ENCODE measurements at places on chromosomes 6 and 20. TPM values are rescaled to one million over a fixed set of nuclear protein-coding genes. Genes with fewer than 3 reads are reported as not detected.

DNA sequence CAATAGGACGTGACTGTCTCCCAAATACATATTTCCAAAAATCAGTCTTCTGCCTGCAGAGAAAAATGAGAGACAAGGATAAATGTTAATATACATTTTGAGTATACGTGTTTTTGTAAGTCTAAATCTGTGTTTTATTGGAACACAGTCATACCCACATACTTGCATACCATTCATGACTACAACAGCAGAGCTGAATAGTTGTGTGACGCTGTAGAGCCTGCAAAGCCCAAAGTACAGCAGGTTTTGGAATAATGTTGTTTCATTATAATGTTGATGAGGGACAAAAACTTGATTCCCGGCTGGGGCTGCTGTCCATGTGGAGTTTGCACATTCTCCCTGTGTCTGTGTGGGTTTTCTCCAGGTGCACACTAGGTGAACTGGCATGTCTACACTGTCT, 23.8 kb upstream of the FBXO9 start:
- no peak overlapping the region for H3K4me3 ChIP-seq
- peaks cover 29% of the 10 kb centered on the region for H3K4me1 ChIP-seq
- H3K27me3 ChIP-seq = no peaks in the 10 kb centered on the region
- DNase-seq = no peak

DNA sequence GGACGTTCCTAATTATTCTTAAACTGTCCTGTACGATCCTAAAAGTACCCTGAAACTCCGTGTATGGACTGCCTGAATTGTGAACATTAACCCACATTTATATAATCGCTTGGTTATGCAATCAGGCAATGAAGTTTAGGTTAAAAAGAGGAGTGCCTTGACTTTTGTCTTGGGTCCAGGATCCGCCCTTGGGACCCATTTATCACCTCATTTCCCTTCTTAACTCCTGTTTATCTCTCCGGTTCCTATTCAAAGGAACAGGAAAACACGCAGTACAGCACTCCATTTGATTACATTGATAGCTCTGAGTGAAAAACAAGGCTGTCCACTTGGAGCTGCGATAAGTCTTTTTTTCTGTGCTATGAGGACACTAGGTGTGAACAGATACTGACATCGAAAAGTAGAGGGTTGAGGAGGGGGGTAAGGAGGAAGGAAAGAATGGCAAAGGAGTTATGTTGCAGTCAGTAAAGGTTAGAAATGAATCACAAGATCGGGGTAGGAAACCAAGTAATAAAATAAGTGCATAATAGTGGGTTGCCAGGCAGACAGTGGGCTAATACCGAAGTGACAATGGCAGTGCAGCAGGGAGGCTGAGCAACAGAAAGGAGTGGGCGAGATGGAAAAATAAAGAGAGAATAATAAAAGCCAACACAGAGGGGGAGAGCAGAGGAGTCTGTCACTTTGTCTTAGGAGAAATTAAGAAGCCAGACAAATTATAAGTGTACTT, 15.9 kb upstream of the PCK1 start:
- H3K4me3 ChIP-seq = no peak overlapping the region
- no peaks in the 10 kb centered on the region for H3K27me3 ChIP-seq

DNA sequence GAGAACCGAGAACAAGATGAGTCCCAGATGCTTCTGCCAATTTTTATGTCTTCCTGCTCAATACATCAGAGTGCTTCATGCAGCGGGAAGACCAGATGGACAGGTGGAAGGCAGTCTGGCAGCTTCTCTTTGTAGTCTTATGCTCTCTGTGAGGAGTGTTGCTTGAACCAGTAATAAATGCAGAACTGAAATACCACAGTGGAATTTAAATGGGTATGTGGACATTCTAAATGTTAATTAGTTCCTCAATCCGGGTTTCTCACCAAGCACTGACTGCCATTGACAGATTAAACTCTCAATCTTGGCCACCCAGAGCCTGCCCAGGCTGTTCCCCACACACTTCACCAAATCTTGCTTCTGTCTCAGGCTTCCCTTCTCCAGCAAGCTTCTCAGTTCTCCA, 695.5 kb upstream of the CHD6 start:
- no peak overlapping the region for H3K27ac ChIP-seq
- no peak overlapping the region for H3K4me3 ChIP-seq
- H3K27me3 ChIP-seq = no peaks in the 10 kb centered on the region
- H3K4me1 ChIP-seq = no peaks in the 10 kb centered on the region
- no peaks in the 10 kb centered on the region for H3K36me3 ChIP-seq

GRCh38 chr20:61948586-61949362, 116.9 kb downstream of the TAF4 start:
- H3K4me1 ChIP-seq = no peaks in the 10 kb centered on the region
- H3K36me3 ChIP-seq = no peaks in the 10 kb centered on the region
- H3K4me3 ChIP-seq = no peak overlapping the region

- no peak for DNase-seq
- H3K4me1 ChIP-seq = peaks cover 34% of the 10 kb centered on the region
- no peaks in the 10 kb centered on the region for H3K27me3 ChIP-seq
- peak overlapping the region; percentile 47 for H3K27ac ChIP-seq
Observed at GRCh38 chr6:157305670-157306653, 17.4 kb downstream of the TMEM242 start.

DNA sequence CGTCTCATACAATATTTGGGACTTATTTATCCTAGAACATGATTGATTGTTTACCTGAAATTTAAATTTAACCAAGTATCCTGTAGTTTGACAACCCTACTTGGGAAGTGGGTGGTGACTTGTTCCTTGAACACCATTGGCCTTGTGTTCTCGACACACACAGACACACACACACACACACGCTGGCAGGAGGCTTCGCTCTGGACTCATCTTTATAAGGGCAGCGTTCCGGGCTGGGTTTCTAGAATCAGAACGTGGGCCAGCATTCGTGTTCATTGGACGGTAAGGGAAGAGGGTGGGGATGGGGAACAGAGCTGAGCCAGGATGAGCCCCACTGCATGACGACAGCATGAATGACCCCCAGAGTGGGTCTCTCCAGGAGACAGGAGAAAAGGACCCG, 16.2 kb upstream of the SSTR4 start:
- H3K27me3 ChIP-seq = no peaks in the 10 kb centered on the region
- no peak overlapping the region for H3K4me3 ChIP-seq
- DNase-seq = no peak
- H3K27ac ChIP-seq = no peak overlapping the region
- H3K36me3 ChIP-seq = no peaks in the 10 kb centered on the region

- DNase-seq = no peak
- no peaks in the 10 kb centered on the region for H3K27me3 ChIP-seq
- H3K36me3 ChIP-seq = no peaks in the 10 kb centered on the region
- no peaks in the 10 kb centered on the region for H3K4me1 ChIP-seq
- no peak overlapping the region for H3K4me3 ChIP-seq
Observed at GRCh38 chr6:128492386-128492785, 28.0 kb downstream of the PTPRK start.

- H3K36me3 ChIP-seq = no peaks in the 10 kb centered on the region
- peaks cover 35% of the 10 kb centered on the region for H3K4me1 ChIP-seq
- H3K27me3 ChIP-seq = no peaks in the 10 kb centered on the region
Observed at GRCh38 chr20:49699200-49699992, 14.3 kb downstream of the B4GALT5 start.

- no peak for DNase-seq
- no peaks in the 10 kb centered on the region for H3K27me3 ChIP-seq
- H3K4me3 ChIP-seq = no peak overlapping the region
- no peaks in the 10 kb centered on the region for H3K36me3 ChIP-seq
- no peaks in the 10 kb centered on the region for H3K4me1 ChIP-seq
- no peak overlapping the region for H3K27ac ChIP-seq
Observed at GRCh38 chr6:52146851-52147445, 39.2 kb upstream of the IL17A start.

DNA sequence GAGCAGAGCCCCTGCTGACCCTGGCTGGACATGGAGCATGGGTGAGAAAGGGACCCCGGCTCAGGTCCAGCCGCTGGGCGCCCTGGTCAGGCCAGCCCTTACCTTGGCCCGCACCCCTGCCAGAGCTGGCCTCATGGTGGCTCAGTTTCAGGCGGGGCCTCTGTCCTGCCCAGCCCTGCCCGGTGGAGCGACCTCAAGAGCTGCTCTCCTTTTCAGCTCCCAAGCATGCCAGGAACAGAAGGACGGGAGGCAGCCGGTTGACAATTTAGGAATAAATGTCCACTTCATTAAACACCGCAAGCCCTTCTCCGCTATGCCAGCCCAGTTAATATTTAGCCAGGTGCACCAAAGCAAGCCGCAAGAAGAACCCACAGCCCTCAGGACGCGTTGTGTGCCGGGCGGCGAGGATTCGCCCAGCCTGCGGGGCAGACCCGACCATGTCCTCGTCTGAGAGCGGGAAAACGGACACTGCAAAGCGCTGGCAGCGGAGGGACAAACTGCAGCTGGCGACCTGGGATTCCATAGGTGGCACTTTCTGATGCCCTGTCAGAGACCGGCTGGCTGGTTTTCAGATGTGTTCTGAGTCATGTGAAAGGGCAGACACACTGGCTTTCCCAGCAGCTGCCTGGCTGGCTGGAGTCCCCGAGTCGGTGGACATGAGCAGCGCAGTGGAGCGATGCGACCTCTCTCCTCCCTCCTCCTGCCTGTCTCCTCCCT, 221.9 kb downstream of the TTLL2 start:
- H3K4me3 ChIP-seq = no peak overlapping the region
- H3K27ac ChIP-seq = no peak overlapping the region
- DNase-seq = no peak
- no peaks in the 10 kb centered on the region for H3K27me3 ChIP-seq

DNA sequence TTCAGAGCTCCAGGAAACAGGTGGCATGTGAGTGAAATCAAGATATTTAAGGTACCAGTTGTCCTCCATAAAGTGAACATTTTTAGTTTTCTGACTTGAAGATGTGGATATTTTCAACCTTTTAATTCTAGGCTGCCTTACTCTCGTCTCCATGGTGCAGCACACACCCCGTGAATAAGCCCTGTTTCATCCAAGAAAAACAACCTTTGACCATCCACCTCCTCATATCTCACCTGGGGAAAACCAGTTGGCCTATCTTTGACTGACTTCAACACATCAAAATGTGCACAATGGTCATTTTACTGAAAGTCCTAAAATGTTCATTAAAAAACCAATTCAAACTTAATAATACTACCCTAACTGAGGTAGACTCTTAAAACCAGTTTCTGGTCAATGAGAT, 73.8 kb upstream of the CD2AP start:
- no peaks in the 10 kb centered on the region for H3K36me3 ChIP-seq
- no peak for DNase-seq
- no peak overlapping the region for H3K4me3 ChIP-seq
- no peaks in the 10 kb centered on the region for H3K27me3 ChIP-seq
- no peaks in the 10 kb centered on the region for H3K4me1 ChIP-seq
- no peak overlapping the region for H3K27ac ChIP-seq

DNA sequence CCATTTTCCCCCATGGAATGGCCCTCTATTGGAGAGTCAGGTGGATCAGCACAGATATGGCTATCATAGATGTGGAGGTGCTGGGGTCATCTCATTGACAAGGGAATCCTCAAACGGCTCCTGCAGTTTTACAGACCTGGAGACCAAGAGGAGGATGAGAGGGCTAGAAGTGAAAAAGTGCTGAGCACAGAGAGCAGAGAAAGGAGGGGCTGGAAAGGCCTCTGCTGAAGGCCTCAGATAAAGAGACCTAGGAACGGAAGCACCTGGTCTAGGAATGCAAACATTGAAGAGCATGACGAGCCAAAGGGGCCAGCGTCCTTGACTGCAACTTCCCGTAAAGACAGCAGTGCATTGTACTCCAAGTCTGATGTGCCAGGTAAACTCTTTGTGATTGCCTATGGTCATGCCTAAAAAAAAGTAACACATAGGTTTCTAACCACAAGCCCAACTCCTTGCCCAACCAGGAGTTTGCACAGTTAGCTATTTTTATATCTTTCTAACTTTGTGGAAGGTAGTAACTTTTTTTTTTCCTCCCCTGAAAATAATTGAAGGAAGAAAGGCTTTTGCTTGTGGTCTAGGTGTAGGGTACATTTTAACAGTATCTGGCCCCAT, 15.2 kb downstream of the RSPH4A start:
- H3K36me3 ChIP-seq = peaks cover 10% of the 10 kb centered on the region
- H3K4me1 ChIP-seq = no peaks in the 10 kb centered on the region
- DNase-seq = no peak
- no peak overlapping the region for H3K27ac ChIP-seq

DNA sequence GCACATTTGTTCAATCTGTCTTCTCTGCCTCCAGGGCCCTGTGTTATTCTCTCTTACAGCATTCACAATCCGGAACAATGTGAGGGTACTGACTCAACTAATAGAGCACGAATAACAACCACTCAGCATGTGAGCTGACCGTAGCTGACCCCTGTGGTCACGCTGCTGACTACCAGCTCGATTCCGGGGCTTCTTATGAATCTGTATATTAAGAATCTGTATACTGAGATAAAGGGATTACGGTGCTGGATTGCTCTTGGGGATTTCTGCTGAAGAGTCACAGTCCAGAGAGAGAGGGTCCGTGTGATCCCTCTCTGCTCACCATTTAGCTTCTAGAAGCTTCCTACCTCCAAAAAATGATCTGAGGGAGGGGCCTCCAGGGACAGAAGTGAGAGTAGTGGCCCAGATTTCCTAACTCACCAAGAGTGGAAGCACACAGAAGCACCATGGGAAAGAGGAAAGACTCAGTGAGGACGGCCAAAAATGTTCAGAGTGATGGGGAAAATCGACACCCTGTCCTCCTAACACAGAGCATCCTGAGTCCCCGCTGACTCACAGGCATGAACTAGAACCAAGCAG, 156.2 kb downstream of the THBS2 start:
- no peak overlapping the region for H3K27ac ChIP-seq
- H3K27me3 ChIP-seq = no peaks in the 10 kb centered on the region
- H3K36me3 ChIP-seq = no peaks in the 10 kb centered on the region
- no peak for DNase-seq
- no peak overlapping the region for H3K4me3 ChIP-seq

DNA sequence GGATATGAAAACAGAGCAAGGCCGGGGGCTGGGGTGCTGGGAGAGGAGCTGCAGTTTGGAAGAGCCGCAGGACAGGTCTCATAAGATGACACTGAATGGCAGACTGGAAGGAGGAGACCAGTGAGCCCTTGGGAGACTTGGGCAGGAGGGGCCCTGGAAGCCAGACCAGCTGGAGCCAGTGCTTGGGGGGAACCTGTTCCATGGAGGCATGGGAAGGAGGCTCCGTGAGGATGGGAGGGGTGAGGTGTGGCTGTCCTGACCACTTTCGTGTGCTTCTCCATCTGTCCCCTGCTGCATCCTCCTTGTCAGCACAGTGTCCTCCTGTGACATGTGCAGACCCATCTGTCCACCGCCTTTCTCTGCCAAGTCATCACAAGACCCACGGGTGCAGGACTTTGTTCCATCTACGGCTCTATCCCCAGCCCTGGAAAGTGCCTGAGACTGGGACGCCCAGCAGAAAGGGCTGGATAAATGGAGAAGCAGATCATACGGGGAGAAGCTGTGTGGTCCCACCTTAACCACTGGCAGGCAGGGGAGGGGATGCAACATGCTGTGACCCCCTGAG, 84.8 kb upstream of the MPC1 start:
- H3K27ac ChIP-seq = no peak overlapping the region
- no peak overlapping the region for H3K4me3 ChIP-seq
- H3K36me3 ChIP-seq = peaks cover 12% of the 10 kb centered on the region
- no peak for DNase-seq
- H3K27me3 ChIP-seq = no peaks in the 10 kb centered on the region
- no peaks in the 10 kb centered on the region for H3K4me1 ChIP-seq

LINC00237 gene
- not detected for total RNA-seq

PRL gene
- total RNA-seq = not detected

RGS17 gene
- total RNA-seq = not detected

LGSN gene
- total RNA-seq = not detected

GGTLC1 gene
- not detected for total RNA-seq

FOXA2 gene
- total RNA-seq = not detected

SLC24A3 gene
- 3.7 TPM for total RNA-seq

GLP1R gene
- total RNA-seq = 5.8 TPM

GINS1 gene
- total RNA-seq = 0.35 TPM
